Stomach (tissue), 19 donors: ENCODE measurements at places on chromosomes 11 and 22. TPM values are rescaled to one million over a fixed set of nuclear protein-coding genes. Genes with fewer than 3 reads are reported as not detected.
A peak's percentile ranks its signal among the peaks of the same experiment; 100 is the strongest.

The PSMD13 gene
- 50.0 TPM for total RNA-seq

The SAA1 gene
- 13.9 TPM for total RNA-seq

GRCh38 chr11:106496677-106497076, 419.2 kb downstream of the AASDHPPT start:
- H3K4me1 ChIP-seq, result no peaks in the 10 kb centered on the region
- H3K27ac ChIP-seq, result no peak overlapping the region
- no peaks in the 10 kb centered on the region for H3K27me3 ChIP-seq
- no peaks in the 10 kb centered on the region for H3K36me3 ChIP-seq
- no peak overlapping the region for H3K4me3 ChIP-seq

- no peaks in the 10 kb centered on the region for H3K4me1 ChIP-seq
- peaks cover 51% of the 10 kb centered on the region for H3K36me3 ChIP-seq
- no peak for DNase-seq
- no peaks in the 10 kb centered on the region for H3K27me3 ChIP-seq
- H3K27ac ChIP-seq, result no peak overlapping the region
- H3K4me3 ChIP-seq, result no peak overlapping the region
These were observed 185.3 kb downstream of the DYNC2H1 start for GRCh38 chr11:103294516-103294915.

DNA sequence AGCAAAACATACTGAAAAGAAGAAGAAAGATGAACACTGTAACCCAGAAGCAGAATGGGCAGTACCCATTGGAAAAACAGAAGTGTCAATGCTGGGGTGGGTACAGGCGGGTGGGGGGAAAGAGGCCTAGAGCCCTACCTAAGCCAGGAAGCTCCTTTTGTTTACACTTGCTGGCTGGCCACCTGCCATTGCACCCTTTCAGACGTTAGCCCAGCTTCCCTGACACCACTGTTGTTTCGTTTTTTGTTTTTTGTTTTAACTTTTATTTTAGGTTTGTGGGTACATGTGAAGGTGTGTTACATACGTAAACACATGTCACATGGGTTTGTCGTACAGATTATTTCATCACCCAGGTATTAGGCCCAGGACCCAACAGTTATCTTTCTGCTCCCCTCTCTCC, 55.4 kb downstream of the PLEKHA7 start:
- no peaks in the 10 kb centered on the region for H3K27me3 ChIP-seq
- peak; percentile 57 for DNase-seq
- no peaks in the 10 kb centered on the region for H3K36me3 ChIP-seq
- H3K4me1 ChIP-seq, result peaks cover 64% of the 10 kb centered on the region
- H3K27ac ChIP-seq, result peak overlapping the region; percentile 79
- no peak overlapping the region for H3K4me3 ChIP-seq

DNA sequence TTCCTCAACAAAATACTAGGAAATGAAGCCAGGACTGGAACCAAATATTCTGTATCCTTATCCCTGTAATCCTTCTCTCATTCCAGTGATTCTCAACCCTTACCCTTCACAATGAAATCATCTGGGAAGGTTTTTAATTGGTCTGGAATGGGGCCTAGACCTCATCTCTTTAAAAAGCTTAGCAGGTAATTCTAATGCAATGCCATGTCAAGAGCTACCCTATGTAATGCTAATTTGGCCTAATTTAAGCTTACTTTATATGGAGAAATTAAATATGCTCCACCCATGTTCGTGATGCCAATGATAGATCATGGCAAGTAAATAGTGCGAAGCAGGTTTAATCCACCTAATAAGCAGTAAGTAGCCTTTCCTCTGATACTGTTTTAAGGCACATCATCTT, 101.7 kb downstream of the SGSM3 start:
- H3K27me3 ChIP-seq, result no peaks in the 10 kb centered on the region
- H3K36me3 ChIP-seq, result peaks cover 6% of the 10 kb centered on the region
- no peak overlapping the region for H3K27ac ChIP-seq
- no peak for DNase-seq
- H3K4me1 ChIP-seq, result no peaks in the 10 kb centered on the region

DNA sequence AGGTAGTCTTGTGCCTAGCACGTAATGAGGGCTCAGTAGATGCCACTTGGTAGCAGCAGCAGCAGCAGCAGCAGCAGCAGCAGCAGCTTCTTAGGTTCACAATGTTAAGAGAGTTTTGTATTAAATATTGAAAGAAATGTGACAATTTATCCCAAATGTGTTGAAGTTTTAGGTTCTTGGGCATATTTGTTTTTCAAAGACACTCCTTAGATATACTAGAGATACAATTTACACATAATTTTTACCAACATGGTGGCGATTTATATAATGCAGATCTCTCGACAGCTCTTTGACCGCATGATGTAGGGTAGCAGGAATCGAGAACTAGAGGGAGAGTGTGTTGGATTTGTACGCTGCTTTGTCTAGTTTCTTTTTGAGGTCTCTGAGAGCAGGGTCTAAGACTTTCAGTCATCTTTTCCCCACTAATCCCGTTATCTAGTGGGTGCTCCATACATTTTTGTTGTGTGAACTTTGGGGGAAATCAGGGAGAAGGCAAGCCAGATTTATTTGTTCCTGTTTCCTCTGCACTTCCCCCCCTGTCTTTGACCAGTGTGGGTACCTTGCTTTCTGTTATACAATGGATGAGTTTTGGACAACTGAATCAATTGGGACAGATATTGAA, 1.4 kb downstream of the FDX1 start:
- peaks cover 38% of the 10 kb centered on the region for H3K4me1 ChIP-seq
- no peaks in the 10 kb centered on the region for H3K36me3 ChIP-seq
- peak overlapping the region; percentile 76 for H3K4me3 ChIP-seq
- no peak for DNase-seq
- peak overlapping the region; percentile 97 for H3K27ac ChIP-seq

DNA sequence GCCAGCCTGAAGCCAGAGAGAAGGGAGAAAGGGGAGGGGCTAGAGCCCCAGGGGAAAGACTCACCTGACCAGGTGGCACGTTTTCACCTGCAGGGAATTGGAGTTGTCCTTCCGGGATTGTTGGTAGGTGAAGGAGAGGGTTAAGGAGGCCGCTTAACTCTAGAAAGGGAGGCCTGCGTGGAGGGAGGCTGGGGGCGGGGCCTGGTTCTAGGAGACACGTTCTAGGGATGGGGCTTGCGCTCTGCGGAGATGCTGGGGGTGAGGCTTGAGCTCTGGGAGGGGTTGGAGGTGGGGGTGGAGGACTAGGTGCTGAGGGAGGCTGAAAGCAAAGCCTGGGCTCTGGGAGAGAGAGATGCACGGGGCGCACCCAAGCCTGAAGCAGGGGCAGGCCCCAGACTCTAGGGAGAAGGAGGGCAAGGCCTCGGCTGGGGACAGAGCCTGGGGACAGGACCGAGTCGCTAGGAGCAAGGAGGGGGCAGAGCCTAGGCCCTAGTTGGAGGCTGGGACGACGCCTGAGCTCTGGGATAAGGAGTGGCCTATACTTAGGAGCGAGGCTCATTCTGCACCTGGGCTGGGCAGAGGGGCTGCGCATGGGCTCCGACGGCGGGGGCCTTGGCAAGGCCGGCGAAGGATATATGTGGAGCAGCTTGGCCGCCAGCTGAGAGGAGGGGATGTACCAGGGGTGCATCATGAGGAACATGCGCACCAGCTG, 2.4 kb downstream of the RASGRP2 start:
- H3K36me3 ChIP-seq, result no peaks in the 10 kb centered on the region
- DNase-seq, result no peak
- peaks cover 58% of the 10 kb centered on the region for H3K27me3 ChIP-seq
- H3K27ac ChIP-seq, result no peak overlapping the region
- H3K4me1 ChIP-seq, result peaks cover 57% of the 10 kb centered on the region
- H3K4me3 ChIP-seq, result peak overlapping the region; percentile 56

GRCh38 chr11:111601636-111601978, 642 bp upstream of the SIK2 start:
- H3K27me3 ChIP-seq, result no peaks in the 10 kb centered on the region
- peak overlapping the region; percentile 96 for H3K27ac ChIP-seq
- DNase-seq, result no peak
- H3K4me1 ChIP-seq, result peaks cover 14% of the 10 kb centered on the region
- no peaks in the 10 kb centered on the region for H3K36me3 ChIP-seq
- peak overlapping the region; percentile 70 for H3K4me3 ChIP-seq

DNA sequence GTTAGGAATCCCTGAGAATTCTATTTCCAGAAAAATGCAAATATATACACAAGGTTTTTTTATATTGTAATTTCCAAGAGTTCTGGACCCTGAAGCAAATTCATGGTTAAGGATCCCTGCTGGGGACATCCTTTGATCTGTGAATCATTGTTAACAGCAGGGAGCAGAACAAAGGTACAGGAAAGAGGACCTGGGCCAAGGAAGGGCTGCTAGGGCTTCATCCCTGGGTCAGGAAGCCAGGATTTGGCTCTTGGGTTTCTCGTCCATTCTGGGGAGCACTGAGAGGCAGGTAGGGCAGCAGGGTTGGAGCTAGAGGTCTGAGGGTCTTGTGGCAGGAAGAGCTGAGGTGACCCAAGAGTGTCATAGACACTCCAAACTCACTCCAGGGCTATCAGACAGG, 10.2 kb upstream of the OAF start:
- no peaks in the 10 kb centered on the region for H3K36me3 ChIP-seq
- no peak overlapping the region for H3K4me3 ChIP-seq
- no peak for DNase-seq
- H3K27me3 ChIP-seq, result no peaks in the 10 kb centered on the region
- no peak overlapping the region for H3K27ac ChIP-seq

The SORL1 gene
- 29.8 TPM for total RNA-seq

GRCh38 chr22:39703928-39704639, 133.5 kb downstream of the CACNA1I start:
- no peaks in the 10 kb centered on the region for H3K4me1 ChIP-seq
- peak; percentile 77 for DNase-seq
- no peaks in the 10 kb centered on the region for H3K36me3 ChIP-seq
- no peaks in the 10 kb centered on the region for H3K27me3 ChIP-seq

The TYR gene
- total RNA-seq, result not detected

The CASP5 gene
- total RNA-seq, result not detected

The PHLDA2 gene
- not detected for total RNA-seq

- H3K36me3 ChIP-seq, result no peaks in the 10 kb centered on the region
- peak overlapping the region; percentile 38 for H3K27ac ChIP-seq
- peak; percentile 36 for DNase-seq
- H3K4me1 ChIP-seq, result no peaks in the 10 kb centered on the region
- no peak overlapping the region for H3K4me3 ChIP-seq
- H3K27me3 ChIP-seq, result no peaks in the 10 kb centered on the region
These were observed 21.7 kb upstream of the PDGFB start for GRCh38 chr22:39266398-39267030.
